Lung microvascular endothelial cell (primary cell): ENCODE measurements at places on chromosomes 2 and 18.

DNA sequence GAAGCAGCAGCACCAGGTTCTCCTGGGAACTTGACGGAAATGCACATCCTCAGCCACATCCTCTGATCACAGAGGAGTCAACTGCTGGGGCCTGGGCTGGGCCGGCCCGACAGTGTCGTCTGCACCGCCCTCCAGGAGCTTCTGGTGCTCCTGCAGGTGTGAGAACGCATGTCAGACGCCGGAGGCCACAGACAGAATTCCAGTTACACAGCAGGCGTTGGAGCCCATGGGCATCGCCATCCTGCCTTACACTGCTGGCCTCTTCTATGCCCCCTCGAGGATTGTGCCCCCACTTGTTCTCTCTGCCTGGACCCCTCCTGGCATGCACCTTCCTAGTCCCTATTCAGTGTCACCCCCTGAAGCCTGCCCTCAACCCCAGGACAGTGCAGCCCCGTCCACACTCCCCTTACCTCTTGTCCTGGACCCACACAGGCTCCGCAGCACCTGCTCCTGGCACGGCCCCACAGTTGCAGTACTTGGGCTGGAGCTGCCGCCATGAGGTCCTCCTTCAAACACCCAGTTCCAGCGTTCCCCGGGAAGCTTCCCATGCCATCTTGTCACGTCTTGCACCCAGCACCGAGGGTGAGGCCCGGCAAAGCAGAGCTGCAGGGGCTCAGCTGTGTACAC lies 37.5 kb downstream of the ADI1 start:
- no peak for DNase-seq

- no peak for DNase-seq
These were observed 28.9 kb downstream of the MGAT5 start for GRCh38 chr2:134282629-134283400.

- no peak for DNase-seq
These were observed 273.1 kb downstream of the NAPG start for GRCh38 chr18:10798727-10799550.

- DNase-seq = peak; percentile 68
These were observed 132.6 kb downstream of the MAP2 start for GRCh38 chr2:209556354-209556961.

GRCh38 chr2:161956738-161957137 lies 117.3 kb downstream of the DPP4 start:
- no peak for DNase-seq

- DNase-seq = no peak
These were observed 38.4 kb upstream of the ID2 start for GRCh38 chr2:8643250-8643995.

DNA sequence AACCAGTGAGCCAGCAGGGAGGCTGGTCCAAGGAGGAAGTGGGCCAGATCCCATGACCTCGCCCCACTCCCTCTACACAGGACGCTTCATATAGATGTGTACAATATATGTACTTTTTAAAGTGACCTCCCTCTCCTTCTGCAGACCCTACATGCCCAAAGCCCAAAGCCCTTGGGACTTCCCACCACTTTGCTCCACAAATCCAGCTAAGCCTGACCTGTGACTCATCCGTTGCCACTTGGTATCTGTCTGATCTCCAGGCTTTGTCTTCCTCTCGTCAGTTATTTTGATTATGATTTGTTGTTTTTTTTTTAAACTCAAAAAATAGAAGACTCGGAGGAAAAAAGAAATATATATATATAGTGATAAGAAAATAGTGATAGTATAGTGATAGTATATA lies 470.8 kb downstream of the KCNJ3 start:
- no peak for DNase-seq

- no peak for DNase-seq
These were observed 217.8 kb downstream of the BCL11A start for GRCh38 chr2:60335533-60336237.

- no peak for DNase-seq
These were observed 9.1 kb downstream of the RAX start for GRCh38 chr18:59264121-59264571.
